Left lung (tissue), 14 donors: ENCODE measurements at places on chromosomes 6 and 20.

DNA sequence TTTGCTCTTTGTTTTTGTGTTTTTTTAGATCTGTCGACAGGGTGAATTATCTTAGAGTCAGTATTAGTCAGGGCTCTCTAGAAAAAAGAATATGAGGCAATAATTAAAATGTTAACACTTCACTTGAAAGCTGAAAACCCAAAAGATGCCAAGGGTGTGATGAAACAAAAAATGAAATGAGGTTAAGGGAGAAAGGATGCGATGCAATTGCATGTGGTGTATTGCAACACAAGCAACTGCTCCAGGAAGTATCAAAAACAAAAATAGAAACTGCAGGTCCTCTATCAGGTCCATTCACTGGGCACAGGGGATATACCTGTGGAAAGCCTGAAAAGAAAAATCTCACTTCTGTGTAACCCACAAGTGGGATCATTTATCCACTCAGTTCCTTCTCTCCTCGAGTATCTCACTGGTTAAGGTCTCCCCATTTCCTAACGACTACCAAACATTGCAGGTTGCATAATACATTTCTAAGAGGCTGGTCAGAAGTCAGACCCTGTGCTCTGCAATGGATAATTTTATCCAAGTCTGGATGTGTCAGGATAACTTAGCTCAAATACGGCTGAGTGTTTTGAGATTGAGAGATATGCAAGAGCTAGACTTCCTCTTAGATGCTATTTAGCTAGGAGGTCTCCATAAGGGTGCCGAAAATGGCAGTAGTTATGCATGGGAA is 257.7 kb upstream of the GJE1 start:
- no peak for DNase-seq

GRCh38 chr6:38755207-38755606 is 40.1 kb downstream of the DNAH8 start:
- no peak for DNase-seq

GRCh38 chr6:39688494-39688893 is 36.7 kb downstream of the KIF6 start:
- DNase-seq, result no peak

- DNase-seq, result no peak
Observed at GRCh38 chr6:140533526-140533925, 1159.1 kb upstream of the CITED2 start.

GRCh38 chr6:107692351-107692750 is 131.8 kb downstream of the SCML4 start:
- no peak for DNase-seq

- no peak for DNase-seq
Observed at GRCh38 chr6:46016063-46016608, 476 bp upstream of the CLIC5 start.

- DNase-seq, result no peak
Observed at GRCh38 chr6:157219201-157220200, 103.8 kb downstream of the TMEM242 start.

GRCh38 chr6:18302561-18303439 is 38.5 kb upstream of the DEK start:
- DNase-seq, result no peak

GRCh38 chr20:58005581-58006345 is 222.7 kb downstream of the ANKRD60 start:
- no peak for DNase-seq
